ENCODE measurements at places on chromosomes 11 and 22. TPM values are rescaled to one million over a fixed set of nuclear protein-coding genes. Genes with fewer than 3 reads are reported as not detected.

Gene NRXN2
- 1.1 TPM for polyA plus RNA-seq

Gene MMP12
- 0.19 TPM for polyA plus RNA-seq

Gene OR5P2
- polyA plus RNA-seq: not detected

Gene RCOR2
- not detected for polyA plus RNA-seq

Gene TRIM51
- not detected for polyA plus RNA-seq

Gene SPDYC
- not detected for polyA plus RNA-seq

Gene MRPL49
- 48.6 TPM for polyA plus RNA-seq

Gene TTC17
- 38.8 TPM for polyA plus RNA-seq

Gene CBL
- polyA plus RNA-seq: 5.8 TPM

Gene CECR2
- not detected for polyA plus RNA-seq

Gene NLRP6
- polyA plus RNA-seq: not detected

Gene APOA4
- polyA plus RNA-seq: not detected

Gene LGR4
- 14.9 TPM for polyA plus RNA-seq

Gene NCF4
- polyA plus RNA-seq: not detected

Gene TXNRD2
- polyA plus RNA-seq: 24.8 TPM

Gene C11orf87
- 0.94 TPM for polyA plus RNA-seq

Gene PATE4
- not detected for polyA plus RNA-seq

Gene HTR3B
- polyA plus RNA-seq: not detected

Gene CASP5
- not detected for polyA plus RNA-seq

Gene GGT5
- polyA plus RNA-seq: 5.1 TPM

Gene SREBF2
- 23.6 TPM for polyA plus RNA-seq

Gene CNTF
- polyA plus RNA-seq: 0.46 TPM

Gene APOA5
- polyA plus RNA-seq: not detected

Gene GP1BB
- 4.9 TPM for polyA plus RNA-seq

Gene NXPE1
- polyA plus RNA-seq: not detected

Gene NEFH
- polyA plus RNA-seq: 2.5 TPM

Gene ARHGAP1
- 107 TPM for polyA plus RNA-seq

Gene SLC6A5
- not detected for polyA plus RNA-seq

Gene OR10A2
- 0.11 TPM for polyA plus RNA-seq

Gene TMEM126B
- 53.6 TPM for polyA plus RNA-seq

Gene SYT7
- 0.72 TPM for polyA plus RNA-seq

Gene OR5B3
- not detected for polyA plus RNA-seq

Gene PARVA
- polyA plus RNA-seq: 127 TPM

Gene CYP2D6
- 0.16 TPM for polyA plus RNA-seq

Gene OR6T1
- polyA plus RNA-seq: not detected

Gene EMID1
- polyA plus RNA-seq: not detected

Gene PRG2
- polyA plus RNA-seq: 2.6 TPM

Gene DNAJB13
- polyA plus RNA-seq: 0.41 TPM

Gene BLID
- 2.9 TPM for polyA plus RNA-seq

Gene OR52I2
- polyA plus RNA-seq: not detected

Gene FGF19
- not detected for polyA plus RNA-seq

Gene MYO18B
- not detected for polyA plus RNA-seq

Gene SERPIND1
- polyA plus RNA-seq: 0.13 TPM

Gene OSM
- not detected for polyA plus RNA-seq

Data from GM23248 (cell line).